ENCODE measurements at places on chromosomes 6 and 20. TPM values are rescaled to one million over a fixed set of nuclear protein-coding genes. Genes with fewer than 3 reads are reported as not detected.

The RTN4IP1 gene
- 7.2 TPM for polyA plus RNA-seq

The TREM1 gene
- 0.56 TPM for polyA plus RNA-seq

The ADTRP gene
- polyA plus RNA-seq, result 0.74 TPM

The ANKRD6 gene
- 6.1 TPM for polyA plus RNA-seq

The TENT5A gene
- 14.6 TPM for polyA plus RNA-seq

DNA sequence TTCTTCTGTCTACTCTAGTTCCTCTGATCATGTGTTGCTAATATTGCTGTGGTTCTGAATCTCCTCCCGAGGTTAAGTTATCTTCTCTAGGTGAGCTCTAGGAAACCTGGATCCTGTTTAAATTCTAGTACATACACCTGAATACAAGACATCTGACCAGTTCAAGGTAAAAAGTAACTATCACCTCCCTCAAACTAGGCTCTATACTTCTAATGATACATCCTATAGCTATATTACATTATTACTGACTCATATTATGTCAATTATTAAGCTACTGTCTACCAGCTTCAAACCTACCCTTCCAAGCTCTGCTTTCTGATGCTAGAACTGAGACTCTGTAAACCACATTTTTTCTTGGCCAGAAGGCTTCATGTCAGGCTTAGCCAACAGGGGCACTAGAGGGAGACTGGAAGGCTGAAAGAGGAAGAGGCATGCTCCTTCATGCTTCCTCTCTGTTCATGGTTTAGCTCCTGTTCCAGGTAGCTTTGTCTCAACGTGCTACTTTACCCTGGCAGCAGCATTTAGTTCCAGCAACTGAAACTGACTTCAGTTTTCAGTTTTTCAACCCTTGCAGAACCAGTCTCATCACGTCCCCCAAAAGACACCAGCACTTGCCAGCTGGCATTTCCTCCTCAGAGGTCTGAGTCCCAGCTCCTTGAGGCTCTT, 148.4 kb upstream of the TOP1 start:
- no peak for DNase-seq

- DNase-seq, result no peak
These were observed 8.5 kb upstream of the CST11 start for GRCh38 chr20:23461180-23461579.

DNA sequence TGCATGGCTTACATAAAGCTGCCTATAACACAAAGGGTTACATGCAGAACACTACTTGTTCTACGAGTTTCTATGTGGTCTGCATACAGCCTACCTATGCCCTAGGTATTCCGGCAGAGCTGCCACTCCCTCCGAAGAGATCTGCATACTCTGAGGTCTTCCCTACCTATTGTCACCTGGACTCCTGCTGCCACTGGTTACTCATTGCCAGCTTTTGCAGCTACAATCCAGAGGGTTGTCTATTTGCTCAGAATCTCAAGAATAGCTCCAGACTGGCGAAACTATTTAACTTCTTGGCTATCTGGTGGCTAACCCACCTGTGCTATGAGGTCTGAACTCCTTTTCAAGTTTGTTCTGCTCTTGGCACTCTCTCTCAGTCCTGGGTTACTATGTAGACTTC, 323.3 kb downstream of the BMP2 start:
- no peak for DNase-seq

DNA sequence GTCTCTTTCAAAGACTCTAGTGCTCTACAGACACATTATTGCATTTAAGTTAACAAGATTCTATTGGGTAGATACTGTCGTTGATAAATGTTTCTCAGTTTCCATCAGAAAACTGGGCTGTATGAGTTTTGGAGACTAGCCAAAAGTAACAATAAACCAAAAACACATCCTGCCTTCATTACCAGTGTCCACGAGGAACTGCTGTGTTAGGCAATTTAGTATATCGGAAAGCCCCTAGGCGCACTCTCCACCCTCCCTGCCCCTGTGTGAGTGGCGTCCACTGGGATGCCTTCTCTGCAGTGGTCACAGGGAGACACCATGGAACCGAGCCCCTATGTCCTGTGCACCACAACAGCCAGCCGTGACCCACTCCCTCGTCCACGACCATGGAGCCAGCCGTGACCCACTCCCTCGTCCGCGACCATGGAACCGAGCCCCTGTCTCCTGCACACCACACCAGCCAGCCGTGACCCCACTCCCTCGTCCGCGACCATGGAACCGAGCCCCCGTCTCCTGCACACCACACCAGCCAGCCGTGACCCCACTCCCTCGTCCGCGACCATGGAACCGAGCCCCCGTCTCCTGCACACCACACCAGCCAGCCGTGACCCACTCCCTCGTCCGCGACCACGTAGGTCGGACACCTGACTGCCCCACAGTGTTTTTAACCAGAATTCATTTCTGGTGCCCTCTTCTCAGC, 35.3 kb downstream of the DLL1 start:
- no peak for DNase-seq

DNA sequence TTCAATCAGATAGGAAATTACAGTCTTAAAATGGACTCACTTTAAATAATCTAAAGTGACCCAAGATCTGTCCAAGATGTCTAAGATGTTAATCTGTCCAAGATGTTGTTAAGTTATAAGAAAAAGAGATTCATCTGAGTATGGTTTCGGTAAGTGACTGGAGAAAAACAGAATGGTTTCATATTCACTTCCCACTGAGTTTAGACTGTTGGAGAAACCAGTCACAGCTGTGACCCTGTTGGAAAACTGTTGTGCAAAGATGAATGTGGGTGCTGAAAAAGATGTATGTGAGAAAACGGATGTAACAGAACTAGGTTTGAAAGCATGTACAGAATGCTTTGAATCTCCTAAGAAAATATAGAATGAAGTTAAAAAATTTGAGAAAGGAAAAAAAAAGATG, 325.9 kb downstream of the COL12A1 start:
- peak; percentile 14 for DNase-seq

- DNase-seq, result no peak
These were observed 37.7 kb upstream of the HLA-C start for GRCh38 chr6:31309641-31310040.

- DNase-seq, result no peak
These were observed 101.6 kb downstream of the NCOA3 start for GRCh38 chr20:47603260-47603659.

GRCh38 chr6:46414398-46414797, 76.9 kb downstream of the RCAN2 start:
- DNase-seq, result no peak

DNA sequence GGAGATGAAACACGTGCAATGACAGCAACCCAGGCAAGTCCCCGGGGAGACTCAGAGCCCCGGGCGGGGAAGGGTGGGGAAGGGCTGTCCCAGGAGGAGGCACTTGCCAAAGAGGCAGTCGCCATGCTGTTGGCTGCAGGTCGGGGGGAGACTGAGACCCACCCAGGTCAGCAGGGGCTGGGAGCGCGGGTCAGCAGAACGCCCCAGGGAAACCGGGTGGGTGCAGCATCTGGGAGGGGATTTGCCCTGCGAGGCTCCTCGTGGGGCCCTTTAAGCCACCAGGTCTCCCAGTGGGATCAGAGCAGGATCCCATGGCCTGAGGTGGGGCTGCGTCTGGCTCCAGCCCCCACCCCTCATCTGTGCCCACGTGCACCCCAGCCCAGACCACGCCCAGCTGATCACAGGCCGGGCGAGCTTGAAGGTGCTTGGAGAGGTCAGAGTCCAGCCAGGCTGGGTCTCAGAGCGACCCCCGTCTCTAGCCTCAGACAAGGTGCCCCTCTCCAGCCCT, 65.5 kb downstream of the YTHDF1 start:
- DNase-seq, result no peak

DNA sequence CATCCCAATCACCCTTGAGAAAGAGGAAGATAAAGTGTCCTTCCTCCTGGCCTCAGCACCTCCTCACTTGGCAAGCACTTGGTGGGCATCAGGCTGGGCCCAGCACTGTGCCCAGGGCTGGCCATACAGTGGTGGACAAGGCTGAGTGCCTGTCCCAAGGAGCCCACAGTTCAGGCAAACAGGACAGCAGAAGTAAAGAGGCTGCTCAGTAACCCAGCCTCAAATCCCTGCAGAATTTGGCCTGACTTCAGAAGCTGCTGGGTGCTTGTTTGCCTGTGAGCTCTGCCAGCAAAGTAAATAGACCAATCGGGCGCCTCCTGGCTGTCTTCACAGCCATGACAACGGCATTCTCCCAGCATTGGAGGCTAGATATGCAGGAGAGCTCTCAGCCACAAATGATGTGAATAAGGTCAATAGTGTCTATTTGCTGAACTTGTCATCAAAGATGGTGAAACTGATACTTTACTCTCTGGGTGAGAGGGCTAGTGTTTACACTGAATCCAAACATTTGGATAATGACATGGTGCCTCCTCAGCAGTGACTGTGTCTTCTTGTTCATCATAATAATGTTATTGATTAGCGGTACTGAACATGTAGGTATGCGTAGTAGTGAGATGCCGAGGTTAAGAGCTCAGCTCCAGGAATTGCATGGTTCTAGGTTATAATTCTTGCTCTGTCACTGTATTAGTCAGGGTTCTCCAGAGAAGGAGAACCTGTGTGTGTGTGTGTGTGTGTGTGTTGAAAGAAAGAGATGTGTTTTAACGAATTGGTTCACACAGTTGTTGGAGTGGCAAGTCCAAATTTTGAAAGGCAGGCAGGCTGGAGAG, 36.9 kb upstream of the FANCE start:
- DNase-seq, result peak; percentile 59

GRCh38 chr6:444653-445275, 53.2 kb downstream of the IRF4 start:
- no peak for DNase-seq

- DNase-seq, result no peak
These were observed 177.5 kb upstream of the GGTLC1 start for GRCh38 chr20:24166123-24166381.

- no peak for DNase-seq
These were observed 28.5 kb downstream of the KDM1B start for GRCh38 chr6:18183766-18184165.

GRCh38 chr20:18738055-18738454, 75.5 kb upstream of the SCP2D1 start:
- DNase-seq, result no peak

DNA sequence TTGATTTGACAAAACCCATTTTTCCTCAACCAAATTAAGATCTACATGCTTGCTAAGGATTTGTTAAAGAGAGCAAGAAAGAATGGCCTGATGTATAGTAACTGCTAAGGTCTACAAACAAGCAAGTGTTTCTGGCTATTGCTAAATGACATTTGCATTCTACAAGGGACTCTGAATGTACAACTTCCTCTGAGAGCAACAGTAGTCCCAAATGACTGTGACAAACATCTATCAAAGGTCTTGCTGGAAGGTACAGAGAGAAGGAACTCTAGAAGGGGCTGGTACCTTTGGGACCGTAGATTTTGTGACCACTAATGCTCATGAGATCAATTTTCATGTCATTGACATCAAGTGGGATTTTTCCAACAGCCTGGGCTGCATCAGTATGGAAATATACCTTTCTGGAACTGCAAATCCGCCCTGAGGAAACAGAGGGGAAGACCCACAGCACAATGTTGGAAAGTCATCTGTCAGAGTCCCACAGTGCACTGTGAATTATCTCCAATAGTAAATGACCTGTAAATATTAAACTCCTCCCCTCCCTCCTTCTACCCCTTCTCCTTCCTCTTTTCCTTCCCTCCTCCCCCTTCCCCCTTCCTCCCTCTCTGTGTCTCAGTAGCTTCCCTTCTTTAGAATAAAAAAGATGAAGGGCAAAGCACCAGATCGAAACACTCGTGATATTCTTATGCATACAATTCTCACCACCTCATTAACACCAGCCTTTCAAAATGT, 15.9 kb upstream of the CPNE1 start:
- no peak for DNase-seq

DNA sequence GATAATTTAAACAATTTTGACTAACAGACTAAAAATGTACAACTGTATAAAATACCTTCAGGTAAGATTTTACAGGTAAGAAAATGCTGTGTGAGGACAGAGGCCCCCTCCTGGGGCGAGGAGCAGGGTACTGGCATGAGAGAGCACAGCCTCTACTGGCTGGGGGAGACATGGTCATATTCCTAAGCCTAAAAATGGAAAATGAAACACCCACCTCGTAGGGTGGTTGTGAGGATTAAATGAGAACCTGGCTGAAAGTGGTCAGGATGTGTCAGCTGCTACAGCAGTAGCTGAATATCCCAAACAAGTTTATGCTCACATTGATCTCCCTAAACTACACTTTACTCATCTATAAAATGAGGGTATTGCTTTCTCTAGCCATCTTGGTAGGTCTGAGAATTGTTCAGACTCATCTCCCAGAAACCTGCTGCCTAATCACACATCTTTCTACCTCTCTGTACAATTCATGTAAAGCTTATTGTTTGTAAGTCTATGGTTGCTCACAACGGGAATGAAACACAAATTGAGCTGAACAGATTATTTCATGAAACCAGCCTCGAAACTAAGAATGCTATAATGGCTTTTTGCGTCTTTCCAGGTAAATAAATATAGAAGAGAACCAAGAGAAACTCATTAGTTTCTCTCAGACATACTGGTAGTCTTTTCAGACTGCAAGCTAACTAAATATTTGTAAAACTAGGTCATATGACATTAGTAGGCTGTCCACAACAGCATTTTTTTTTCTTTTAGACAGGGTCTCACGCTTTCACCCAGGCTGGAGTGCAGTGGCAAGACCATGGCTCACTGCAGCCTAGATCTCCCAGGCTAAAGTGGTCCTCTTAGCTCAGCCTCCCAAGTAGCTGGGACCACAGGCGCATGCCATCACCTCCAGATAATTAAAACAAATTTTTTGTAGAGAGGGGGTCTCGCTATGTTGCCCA, 69.6 kb downstream of the POPDC3 start:
- no peak for DNase-seq

DNA sequence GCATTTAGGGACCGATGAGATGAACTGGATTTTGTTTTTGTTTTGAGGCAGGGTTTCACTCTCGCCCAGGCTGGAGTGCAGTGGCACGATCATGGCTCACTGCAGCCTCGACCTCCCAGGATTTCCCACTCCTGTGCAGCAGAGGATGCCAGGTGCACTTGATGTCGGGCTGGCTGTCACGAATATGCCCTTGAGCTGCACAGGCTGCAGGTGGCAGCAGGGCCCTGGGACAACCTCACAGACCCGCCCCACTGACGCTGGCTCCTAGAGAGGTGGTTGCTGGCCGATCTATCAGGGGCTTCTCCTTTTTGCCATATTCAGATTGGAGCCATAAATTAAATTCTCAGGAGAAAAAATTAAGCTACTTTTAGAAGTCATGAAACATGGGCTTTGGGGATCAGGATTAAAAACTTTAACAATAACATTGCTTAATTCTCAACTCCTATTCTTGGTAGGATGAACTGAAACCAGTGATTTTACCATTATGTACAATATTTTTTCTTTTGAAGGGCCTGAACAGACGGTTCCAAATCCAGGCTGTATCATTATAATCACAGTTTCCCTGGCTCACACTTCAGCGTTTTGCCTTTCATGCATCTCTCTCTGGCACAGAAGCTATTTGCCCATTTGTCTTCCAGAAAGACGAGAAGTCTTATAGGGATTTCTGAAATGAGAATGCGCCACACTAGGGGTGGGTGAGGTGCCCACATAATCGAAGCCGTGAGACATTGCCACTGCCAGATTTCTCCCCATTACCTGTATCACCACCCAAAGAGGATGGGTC, 32.4 kb downstream of the NQO2 start:
- DNase-seq, result no peak

DNA sequence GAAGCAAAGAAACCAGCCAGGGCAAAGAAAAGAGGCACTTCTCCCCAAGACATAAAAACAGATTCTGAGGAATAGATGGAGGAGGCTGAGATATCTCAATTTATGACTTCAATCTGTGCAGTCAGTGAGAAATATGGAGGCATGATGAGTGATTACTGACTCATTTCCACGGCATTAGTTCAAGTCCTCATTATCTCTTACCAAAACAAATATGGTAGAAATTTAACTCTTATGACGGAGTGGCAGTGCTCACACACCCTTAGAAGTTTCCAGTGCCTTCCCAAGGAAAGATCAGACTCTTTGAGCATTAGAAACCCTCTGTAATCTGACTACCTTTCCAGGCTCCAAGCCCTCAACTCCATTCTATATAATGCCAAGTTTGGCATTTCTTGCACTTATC, 364.1 kb downstream of the ARHGAP18 start:
- peak; percentile 40 for DNase-seq
